Stimulated activated naive CD8-positive, alpha-beta T cell treated with anti-CD3 and anti-CD28 coated beads, Interleukin-15, amount 100 ng/mL, for 72 hours (primary cell): ENCODE measurements at places on chromosomes 3 and 15.

DNA sequence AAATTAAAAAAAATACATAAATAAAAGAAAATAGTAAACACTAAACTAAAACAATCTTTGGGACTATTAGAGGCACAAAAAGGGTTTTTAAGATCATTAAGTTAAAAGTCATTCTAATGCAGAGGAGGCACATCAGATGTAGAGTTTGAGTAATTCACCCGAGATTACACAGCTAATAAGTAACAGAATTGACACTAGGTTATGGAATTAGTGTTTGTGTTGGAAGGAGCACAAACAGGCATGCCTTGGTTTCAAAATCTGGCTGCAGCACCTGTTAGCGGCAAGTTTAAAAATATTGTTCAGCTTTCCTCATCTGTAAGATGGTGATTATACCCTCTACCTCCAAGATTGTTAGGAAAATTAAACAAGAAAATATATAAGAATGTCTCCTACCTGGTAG is 39.0 kb downstream of the RASA2 start:
- no peak for DNase-seq

GRCh38 chr3:123618768-123619484 is 34.1 kb upstream of the HACD2 start:
- no peak for DNase-seq

DNA sequence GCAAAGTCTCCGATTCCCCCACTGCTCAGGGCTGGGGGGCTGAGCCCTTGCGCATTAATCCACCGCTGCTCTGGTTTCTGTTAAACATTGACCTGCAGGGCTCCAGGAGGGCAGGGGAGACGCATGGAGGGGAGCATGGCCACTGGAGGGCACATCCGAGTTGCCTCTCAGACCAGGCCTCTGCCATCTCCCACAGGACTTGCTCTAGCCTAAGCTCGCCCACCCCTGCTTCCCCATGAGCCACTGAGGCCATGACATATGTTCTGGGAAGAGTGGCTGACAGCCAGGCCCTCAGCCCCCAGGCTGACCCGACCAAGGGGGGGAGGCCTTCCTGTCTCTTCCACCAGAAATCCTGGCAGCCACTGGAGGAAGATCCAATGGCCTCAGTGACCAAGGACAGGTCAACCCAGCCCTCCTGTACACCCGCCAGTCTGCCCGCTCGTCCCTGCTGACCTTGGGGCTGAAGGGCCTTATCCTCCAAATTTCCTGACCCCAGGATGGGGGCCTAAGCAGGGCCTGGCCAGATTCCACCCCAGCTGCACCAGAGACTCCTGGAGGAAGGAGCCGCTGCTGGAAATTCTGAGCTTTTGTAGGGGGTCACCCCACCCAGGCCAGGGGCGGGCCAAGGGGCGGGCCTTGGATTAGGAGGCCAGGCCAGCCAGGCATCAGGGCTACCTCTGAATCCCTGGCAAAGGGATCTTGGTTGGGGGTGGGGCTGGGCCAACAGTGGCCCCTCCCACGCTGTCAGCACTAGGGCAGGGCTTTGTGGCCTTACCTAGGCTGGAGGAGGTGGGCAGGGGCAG is at the start of gene HYAL1:
Gene HYAL1 (minus strand): TSS at position 562 of the 803 bp plus-strand sequence. CDS start 618 bp downstream, outside the sequence.
- DNase-seq = no peak

- DNase-seq = no peak
These were observed 10.6 kb downstream of the TPM1 start for GRCh38 chr15:63052961-63053698.

- no peak for DNase-seq
These were observed 510 bp upstream of the GOLGB1 start for GRCh38 chr3:121750087-121750415.

DNA sequence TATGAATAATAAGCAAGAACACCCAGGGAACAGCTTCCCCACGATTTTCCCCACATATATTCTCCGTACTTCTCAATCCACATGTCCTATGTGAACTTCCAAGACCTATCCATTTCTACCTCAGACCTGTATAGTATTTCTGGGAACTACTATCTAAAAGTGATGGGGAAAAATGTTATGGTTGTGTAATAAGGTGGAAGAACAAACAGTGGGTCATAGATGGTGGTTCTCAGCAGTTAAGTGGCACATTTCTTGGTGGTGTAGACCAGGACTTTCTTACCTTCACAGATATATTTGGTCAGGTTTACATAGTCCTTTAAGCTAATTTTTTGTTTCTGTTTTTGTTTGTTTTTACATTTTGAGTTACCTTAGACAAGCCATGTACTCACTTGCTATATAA is 675.1 kb downstream of the GBE1 start:
- DNase-seq = no peak
